ENCODE measurements at places on chromosomes 7 and 10. TPM values are rescaled to one million over a fixed set of nuclear protein-coding genes. Genes with fewer than 3 reads are reported as not detected.

The CALML5 gene
- not detected for total RNA-seq

DNA sequence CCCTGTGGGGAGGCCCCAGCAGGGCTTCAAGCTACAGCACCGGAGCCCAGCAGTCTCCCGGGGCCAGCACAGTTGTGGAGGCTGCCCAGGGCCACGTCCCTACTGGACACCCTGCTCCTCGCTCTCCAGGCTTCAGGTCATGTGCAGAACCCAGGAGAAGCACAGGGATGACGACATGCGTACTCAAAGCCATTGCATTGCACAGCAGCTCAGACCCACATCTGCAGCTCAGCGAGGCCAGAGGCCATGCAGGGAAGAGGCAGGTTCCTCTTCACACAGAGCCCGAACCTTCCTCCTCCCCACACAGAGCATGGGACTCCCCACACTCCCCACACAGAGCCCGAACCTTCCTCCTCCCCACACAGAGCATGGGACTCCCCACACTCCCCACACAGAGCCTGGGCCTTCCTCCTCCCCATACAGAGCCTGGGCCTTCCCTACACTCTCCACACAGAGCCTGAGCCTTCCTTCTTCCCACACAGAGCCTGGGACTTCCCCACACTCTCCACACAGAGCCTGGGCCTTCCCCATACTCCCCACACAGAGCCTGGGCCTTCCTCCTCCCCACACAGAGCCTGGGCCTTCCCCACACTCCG lies 12.3 kb downstream of the CFAP46 start:
- no peak for DNase-seq

- DNase-seq: no peak
These were observed 636.7 kb upstream of the SEMA3D start for GRCh38 chr7:85823396-85824080.

DNA sequence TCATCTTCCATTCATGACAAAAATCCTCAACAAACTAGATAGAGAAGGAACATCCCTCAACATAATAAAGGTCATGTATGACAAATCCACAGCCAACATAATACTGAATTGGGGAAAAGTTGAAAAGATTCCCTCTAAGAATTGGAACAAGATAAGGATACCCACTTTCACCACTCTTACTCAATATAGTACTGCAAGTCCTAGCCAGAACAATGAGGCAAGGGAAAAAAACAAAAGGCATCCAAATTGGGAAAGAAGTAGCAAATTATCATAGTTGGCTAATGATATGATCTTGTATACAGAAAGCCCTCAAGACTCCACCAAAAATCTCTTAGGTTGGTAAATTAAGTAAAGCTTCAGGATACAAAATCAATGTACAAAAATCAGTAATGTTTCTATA lies 4.7 kb downstream of the POT1 start:
- DNase-seq: no peak

The CDNF gene
- total RNA-seq: 0.29 TPM

DNA sequence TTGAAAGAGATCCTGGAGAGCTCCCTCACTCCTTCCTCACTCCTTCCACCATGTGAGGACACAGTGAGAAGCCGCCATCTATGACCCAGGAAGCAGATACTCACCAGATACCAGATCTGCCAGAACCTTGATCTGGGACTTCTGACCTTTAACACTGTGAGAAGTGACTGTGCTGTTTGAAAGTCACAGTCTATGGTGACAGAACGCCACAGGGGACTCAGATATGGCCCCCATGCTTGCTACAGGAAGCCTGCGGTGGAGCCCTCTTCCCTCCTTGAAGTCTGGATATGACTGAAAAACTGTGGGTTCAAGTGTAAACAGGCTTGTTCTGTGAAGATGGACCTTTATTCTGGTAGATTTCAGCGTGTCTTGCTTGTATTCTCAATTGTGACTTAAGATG lies 297.8 kb downstream of the KLF6 start:
- no peak for DNase-seq

The MOSPD3 gene
- 12.1 TPM for total RNA-seq

- no peak for DNase-seq
These were observed 31.1 kb upstream of the CNPY1 start for GRCh38 chr7:155577509-155577905.

- no peak for DNase-seq
These were observed 10.2 kb downstream of the CYREN start for GRCh38 chr7:135160098-135160857.

- no peak for DNase-seq
These were observed 135.0 kb downstream of the RALA start for GRCh38 chr7:39758234-39758970.

DNA sequence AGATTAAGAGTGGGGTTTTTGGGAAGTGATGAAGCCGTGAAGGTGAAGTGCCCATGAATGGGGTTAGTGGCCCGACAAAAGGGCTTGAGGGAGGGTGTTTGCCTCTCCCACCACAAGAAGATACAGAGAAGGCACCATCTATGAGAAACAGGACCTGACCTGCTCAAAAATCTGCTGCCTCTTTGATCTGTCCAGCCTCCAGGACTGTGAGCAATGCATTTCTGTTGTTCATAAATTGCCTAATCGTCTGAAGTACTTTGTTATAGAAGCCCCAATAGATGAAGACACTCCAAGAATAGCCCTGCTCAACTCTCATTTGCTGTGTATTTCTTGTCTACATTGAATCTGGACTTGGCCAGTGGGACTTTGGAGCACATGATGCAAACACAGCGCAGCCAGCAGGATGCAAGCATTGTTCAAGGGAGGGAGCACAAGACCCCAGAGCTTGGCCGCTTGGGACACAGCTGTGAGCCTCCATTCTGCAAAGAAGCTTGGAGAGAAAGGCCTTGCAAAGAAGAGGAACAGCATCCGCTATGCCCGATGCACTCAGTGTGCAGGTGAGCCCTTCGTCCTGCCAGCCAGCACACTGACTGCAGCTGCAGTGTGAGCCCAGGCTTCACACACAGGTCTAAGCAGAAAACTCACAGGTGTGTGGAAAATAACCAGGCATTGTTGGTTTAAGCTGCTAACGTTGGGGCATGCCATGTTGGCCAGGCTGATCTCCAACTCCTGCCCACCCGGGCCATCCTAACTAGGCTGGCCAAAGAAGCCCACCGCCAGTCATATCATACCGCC lies 73.2 kb upstream of the KLF6 start:
- no peak for DNase-seq

DNA sequence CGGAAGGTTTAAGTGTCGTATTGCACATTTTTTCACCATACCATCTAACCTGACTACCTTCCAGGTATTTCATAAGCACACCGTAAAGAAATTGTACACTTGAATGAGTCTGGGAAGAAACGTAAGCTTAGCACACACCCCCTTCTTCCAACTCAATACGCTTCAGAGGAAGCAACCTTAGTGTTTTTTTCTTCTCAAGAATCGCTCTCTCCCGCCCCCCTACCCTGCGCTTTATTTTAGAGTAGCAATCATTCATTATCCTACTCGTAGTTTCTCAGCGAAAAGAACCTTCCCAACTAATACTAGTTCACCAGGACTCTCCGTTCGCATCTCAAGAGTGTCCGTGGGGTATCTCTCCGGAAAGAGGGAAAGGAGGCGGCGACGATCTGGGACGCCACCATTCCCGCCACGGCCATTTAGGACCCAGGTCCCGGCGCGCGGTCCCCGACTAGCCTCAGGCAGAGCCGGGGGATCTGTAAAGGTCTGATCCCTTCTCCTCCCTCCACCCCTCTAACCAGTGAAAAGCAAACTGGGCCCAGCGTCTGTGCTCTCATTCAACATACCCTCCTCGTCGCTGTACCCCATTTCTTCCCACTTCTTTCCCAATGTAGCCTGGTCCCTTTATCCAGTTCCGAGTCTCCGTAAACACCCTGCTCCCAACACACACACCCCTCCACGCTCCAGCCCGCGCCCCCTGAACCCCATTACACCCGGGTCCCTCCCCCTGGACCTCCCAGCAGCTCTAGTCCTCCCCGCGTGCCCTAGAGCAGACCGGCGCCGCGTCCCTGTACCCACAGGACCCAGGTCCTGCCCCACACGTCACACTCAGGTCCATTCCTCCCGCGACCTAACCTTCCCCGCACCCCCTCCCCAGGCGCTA lies 16.0 kb downstream of the MYOZ1 start:
- DNase-seq: no peak

The GTF2IRD1 gene
- total RNA-seq: 28.0 TPM

The PAPOLB gene
- total RNA-seq: not detected

DNA sequence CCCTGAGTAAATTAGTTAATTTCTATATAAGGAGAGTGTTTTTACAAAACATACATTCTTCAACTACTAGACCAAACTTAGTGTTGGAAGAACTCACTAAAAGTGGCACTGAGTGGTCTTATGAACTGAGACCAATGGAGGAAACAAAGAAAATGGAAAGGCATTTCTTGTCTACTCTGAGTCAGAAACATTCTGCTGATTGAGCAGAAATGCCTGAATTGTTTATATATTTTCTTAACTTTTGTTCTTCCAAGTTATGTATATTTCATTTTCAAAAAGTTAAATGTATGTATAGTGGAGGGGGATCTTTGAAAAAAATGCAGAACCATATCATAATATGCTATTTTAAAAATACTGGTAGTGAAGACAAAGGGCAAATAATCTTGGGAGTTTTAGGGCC lies 320.7 kb downstream of the HGF start:
- DNase-seq: no peak

The PIK3CG gene
- total RNA-seq: 0.23 TPM

The SAP25 gene
- total RNA-seq: not detected

The RGS10 gene
- total RNA-seq: 85.9 TPM

DNA sequence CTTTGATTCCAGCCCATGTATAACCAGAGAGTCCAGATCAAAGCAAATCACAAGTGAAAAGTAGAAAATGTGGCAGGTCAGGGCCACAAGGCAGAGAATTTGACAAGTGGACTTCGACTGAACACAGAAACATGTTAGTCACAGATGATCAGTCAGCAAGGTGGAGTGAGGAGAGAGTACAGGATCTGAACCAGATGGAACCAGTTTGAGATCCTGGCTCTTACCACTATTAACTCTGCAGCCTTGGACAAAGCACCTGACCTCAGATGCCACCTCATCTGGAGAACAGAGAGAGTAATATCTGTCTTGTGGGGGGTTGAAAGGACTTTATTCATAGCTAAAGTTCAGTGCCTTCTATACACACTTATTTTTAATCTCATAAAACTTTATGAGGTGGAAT lies 4.4 kb downstream of the MRLN start:
- peak; percentile 59 for DNase-seq

DNA sequence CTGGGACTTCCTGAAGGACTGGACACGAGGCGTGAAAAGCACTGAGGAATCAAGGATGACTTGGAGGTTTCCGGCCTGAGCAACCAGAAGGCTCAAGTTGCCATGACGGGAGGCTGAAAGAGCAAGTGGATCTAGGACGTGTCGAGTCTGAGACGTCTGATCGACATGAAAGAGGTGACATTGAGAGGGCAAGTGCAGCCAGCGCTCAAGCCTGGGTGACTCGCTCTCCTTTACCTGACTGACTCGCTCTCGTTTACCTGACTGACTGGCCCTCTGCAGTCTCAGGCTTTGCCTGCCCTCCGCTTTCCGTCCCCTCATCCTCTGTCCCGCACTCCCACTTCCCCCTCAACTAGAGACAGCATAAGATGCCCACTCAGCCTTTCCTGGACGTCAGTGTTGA lies 202.6 kb upstream of the FRMD4A start:
- DNase-seq: no peak

The COMTD1 gene
- total RNA-seq: 41.5 TPM

DNA sequence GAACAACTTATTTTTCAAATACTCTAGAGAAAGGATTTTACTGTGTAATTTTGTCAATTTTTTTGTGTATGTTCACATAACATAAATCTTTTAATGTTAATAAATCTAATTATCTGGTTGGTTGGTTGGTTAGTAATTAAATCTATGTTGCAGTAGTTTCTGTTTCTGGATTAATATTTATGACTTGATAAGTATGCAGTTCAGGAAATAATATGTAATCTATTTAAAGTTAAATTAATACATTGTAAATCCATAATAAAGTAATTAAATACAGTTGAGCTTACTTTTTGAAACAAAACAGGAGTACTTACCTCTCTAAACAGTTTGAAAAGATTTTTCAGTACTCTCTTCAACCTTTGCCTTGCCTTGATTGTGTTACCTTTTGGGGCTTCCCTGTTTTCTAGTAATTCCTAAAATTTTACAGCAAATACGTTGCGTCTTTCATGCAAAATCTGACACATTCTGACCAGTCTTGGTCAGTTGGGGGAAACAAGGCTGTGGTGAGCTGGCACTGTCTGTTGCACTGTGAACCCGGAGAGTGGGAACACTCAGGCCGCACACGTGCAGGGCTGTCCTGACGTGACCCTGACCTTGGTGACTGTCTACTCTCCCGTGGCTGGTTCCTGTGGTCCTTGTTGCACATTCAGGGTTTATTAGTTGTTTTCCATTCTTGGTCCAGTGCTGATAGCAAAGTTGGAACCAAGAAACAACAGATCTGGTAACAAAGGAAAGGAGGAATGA lies 45.6 kb upstream of the FGL2 start:
- no peak for DNase-seq

The ACTL6B gene
- total RNA-seq: not detected

DNA sequence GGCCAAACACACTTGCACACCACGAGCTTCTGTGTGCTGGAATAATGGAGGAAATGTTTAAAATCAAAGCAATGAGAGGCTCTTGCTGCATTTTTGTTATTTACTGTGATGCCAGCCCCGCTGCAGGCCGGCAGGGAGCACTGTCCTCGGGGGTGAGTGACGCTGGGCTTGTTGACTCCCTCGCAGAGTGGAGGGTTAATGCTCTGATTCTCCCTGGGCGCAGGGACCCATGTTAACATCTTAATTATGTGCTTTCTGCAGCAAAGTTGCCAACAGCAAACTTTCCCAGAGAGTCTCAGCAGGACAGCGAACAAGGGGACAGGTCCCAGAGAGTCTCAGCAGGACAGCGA lies 22.9 kb downstream of the SCART1 start:
- DNase-seq: no peak

Measured in epithelial cell of proximal tubule (primary cell).